ENCODE measurements at places on chromosomes 7 and 10.

DNA sequence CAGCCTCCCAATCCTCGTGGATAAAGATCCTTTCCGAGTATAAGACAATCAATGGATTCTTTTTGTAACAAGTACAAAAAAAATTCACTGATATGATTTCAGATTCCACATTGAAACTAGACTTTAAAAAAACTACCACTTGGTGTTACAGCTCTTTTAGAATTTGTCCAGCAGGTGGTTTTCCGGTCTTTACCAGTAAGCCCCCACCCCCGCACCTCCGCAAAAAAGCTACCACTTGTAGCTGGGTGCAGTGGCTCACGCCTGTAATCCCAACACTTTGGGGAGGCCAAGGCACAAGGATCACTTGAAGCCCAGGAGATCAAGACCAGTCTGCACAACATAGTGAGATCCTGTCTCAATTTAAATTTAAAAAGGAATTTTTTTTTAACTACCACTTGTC is 19.8 kb downstream of the IGF2BP3 start:
- DNase-seq: no peak

GRCh38 chr7:80027611-80028173 is 106.9 kb upstream of the GNAI1 start:
- no peak for DNase-seq

GRCh38 chr7:139231513-139232376 is 708 bp downstream of the UBN2 start:
- peak; percentile 25 for DNase-seq

- no peak for DNase-seq
These were observed 164.6 kb upstream of the SH2B2 start for GRCh38 chr7:102122026-102122425.

DNA sequence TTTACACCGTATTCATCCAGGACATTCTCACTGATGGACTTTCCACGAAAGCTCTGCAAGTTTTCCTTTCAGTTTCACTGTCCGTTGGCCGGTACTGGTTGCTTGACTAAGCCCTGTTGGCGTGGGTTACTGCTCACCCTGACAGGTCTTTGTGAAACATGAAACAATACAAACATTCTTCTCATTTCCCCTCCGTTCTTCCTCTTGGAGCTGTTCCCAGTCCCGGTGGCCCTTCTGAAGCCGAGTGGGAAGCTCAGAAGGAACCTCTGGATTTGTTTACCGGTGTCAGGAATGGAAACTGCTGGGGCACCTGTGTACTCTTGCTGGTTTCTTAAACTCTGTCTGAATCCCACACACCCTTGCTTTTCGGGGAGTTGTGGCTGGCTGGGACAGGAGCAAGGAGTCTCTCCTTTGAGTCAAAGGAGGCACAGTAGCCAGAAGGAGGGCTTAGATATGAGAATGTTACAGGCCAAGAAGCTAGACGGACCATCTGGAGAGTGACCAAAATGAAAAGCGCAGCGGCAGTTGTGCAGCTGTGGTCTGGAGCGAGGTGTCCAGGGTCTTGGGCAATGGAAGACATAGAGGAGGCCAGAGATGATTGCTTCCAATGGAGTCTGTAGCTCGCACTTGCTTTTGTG is 45.7 kb downstream of the LYZL2 start:
- DNase-seq: no peak

GRCh38 chr10:88791924-88792323 is 10.6 kb upstream of the LIPM start:
- DNase-seq: no peak

GRCh38 chr10:23754941-23755340 is 316.1 kb downstream of the OTUD1 start:
- no peak for DNase-seq

GRCh38 chr10:123428391-123428790 is 237.8 kb upstream of the GPR26 start:
- no peak for DNase-seq

GRCh38 chr7:32916006-32916405 is 24.4 kb upstream of the KBTBD2 start:
- DNase-seq: no peak

DNA sequence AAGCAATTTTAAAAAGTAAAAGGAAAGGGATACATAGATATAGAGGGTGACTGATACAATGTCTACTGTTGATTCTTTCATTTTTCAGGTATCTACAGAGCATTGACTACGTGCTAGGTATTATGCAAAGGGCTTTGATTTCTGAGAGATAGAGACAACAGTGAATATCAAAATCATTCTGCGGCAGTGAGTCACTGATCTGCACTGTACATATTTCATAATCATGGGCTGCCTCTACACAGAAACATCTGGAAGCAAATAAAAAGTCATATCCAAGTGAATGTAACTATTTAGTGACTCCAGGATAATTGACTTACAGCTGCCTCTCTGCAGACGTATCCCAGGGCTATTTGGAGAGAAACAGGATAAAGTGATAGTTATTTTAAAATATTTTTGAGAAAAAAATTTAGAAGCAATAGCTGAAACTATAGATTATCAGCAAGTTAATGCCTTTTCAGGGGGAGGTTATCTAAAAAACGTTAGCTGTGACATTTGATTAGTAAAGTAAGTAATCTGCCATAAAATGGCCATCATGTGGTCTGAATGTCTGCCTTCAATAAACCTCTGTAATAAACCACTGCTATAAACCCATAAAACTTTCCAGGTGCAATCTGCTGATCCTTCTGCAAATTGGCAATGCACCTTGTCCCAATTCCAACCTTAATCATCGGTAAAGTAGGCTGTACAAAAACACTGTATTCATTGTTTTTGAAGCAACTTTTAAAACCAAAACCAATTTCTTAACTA is 43.7 kb downstream of the CPXM2 start:
- DNase-seq: no peak

- no peak for DNase-seq
These were observed 96.2 kb downstream of the LHPP start for GRCh38 chr10:124557648-124558338.

GRCh38 chr10:14748441-14748840 is 26.3 kb downstream of the FAM107B start:
- DNase-seq: no peak

DNA sequence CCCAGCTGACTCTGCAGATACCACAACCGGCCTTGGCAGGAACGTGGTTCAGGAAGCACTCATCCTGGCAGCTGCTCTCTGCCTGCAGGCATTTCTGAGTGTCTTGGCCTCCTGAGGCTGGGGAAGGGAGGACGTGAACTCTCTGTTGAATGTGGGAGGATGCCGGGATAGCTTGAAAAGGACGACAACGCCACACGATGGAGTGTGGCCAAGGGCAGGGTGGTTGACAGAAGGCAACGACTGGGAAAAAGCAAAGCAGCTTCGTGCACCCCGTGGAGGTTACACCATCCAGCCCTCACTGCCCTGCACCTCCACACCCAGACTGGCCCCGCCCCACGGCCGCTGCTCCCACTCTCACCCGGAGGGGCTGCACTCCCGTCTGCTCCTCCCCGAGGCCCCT is 466.1 kb upstream of the FOXK1 start:
- DNase-seq: no peak

DNA sequence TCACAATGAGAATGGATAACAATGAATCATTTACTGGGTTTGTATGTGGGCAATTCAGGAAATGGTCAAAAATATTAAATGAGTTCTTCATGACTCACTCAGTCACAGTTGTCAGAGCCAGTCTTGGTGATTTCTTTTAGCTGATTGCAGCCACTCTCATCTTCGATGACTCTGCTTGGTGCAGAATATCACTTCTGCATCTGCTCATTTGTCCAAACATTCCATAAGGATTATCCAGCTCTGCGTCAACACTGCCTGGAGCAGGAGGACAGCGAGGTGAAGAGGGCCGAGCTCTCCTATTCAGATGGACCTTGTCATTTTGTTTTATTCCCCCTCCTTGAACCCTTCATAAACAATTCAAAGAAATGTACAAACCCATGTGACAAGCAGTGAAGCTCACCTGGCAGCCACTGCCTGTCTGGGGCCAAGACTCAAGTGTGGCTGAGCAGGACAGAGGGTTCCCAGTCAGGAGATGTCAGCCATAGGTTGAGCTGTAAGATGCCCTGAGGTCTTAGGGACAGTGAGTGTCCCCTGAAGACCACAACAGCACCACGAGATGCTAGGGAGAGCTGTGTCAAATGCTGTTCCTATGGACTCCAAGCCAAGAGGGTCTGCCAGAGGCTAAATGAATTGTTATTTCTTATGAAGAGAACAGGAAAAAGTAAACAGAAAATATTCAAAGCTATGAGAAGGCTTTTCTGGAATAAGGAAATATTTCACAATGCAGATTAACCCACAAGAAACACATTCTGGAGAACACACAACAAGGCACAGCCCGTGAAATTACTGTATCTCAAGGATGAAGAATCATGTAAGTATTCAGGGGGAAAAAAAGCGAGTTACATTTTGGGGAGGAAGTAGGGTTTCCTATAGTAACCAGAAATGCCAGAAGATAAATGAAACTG is 33.1 kb upstream of the EGFR start:
- no peak for DNase-seq

- no peak for DNase-seq
These were observed 72.0 kb downstream of the DGKI start for GRCh38 chr7:137774793-137775201.

DNA sequence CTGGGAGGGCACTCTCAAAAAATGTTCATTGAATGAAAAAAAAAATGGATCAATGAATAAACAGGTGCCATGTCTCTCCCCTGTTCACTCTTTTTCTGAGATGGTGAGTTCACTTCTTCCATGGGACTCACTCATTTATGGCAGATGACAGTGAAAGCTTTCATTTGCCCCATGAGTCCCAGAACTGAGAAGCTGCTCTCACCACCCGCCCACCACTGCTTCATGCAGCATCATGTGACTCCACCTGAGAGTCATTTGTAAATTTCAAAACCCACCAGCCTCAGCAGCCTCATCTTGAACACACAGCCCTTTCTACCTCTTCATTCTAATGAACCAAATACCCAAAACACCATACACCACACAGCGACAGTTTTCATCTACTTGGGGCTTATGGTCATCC is 64.9 kb downstream of the SCRN1 start:
- DNase-seq: no peak

GRCh38 chr7:107659666-107660065 is 962 bp upstream of the SLC26A4 start:
- DNase-seq: no peak

DNA sequence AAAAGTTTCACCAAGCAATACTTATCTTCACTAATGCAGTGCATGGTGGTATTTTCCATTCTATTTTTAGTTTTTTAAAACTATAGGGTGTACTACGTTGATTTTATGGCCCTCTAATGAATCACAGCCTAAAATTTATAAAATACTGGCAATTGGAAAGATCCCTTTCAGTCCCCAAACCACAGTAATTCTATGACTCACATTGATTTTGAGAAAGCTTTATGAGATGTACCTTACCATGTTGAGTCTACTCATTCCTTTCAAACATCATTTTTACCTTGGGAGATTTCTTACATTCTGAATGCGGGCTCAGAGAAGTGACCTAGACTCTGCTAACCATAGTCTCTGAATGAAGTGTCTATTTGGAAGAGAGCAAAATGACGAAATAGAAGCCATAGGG is 141.6 kb downstream of the GPR85 start:
- no peak for DNase-seq

GRCh38 chr7:124073310-124073645 is 40.4 kb upstream of the TMEM229A start:
- no peak for DNase-seq

- no peak for DNase-seq
These were observed 16.2 kb downstream of the LDB3 start for GRCh38 chr10:86684331-86685097.

DNA sequence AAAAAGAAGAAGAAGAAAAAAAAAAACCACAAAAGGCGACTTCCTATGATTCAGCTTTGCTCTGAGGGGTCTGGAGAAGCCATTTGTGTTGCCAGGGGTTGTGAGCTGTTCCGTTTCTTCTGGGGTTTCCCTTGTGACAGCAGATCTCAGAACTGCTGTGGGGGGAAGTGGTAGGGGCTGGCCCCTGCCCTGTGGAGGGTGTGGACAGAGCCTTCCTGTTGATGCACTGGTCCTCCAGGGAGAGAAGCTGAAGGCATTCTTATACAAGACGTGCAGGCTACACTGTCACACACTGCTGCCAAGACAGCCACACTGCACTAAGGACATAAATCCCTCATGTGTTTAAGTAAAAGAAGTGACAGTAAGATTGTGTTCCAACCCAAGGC is 17.3 kb upstream of the CSGALNACT2 start:
- no peak for DNase-seq

DNA sequence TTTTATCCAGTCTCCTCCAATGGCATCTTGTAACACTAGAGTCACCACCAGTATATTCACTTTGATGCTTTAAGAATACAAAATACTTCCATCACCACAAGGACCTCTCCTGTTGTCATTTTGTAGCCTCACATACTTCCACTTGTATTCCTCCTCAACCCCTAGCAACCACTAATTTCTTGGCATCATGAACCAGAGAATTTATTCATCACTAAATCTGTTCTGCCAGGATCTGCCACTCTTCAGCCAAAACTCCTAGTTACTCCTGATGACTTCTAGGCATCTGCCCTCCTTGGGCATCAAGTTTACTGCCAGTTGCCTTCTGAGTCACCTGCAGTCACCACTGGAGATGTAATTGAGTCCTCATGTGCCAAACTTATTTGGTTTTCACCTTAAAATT is 906.8 kb downstream of the CNTNAP2 start:
- DNase-seq: no peak

DNA sequence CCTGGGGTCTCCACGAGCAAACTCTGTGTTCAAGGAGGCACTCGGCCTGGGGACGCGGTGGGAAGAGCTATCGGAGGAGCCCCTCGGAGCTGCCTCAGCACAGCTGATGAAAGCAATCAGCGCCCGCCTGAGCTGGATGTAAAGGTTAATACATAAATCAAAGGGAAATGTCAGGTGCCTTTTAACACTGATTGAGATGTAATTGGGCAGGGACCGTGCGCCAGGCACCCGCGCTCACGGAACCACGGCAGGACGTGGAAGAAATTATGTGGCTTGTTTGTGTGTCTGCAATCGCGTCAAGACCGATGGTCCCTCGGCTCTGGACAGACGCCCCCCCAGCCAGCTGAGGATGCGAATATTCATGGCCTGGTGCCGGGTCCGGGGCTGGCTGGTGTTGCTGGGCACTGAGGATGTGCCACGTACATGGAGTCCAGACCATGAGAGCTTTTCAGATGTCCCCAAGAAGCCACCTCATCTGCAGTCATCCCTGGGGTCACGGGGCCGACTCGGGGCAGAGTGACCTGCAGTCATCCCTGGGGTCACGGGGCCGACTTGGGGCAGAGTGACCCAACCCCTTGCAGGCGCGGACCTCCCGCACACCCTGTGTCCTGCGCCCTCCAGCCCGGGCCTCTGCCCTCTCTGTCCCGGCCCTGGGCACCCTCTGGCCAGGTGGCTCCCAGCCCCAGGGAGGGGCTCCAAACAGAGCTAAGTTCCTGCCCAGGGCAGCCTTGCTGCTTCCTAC is 15.6 kb downstream of the FOXL3 start:
- DNase-seq: no peak

- no peak for DNase-seq
These were observed 26.5 kb upstream of the GOT1 start for GRCh38 chr10:99456931-99457288.

GRCh38 chr7:122652876-122653275 is 46.0 kb downstream of the RNF133 start:
- no peak for DNase-seq

DNA sequence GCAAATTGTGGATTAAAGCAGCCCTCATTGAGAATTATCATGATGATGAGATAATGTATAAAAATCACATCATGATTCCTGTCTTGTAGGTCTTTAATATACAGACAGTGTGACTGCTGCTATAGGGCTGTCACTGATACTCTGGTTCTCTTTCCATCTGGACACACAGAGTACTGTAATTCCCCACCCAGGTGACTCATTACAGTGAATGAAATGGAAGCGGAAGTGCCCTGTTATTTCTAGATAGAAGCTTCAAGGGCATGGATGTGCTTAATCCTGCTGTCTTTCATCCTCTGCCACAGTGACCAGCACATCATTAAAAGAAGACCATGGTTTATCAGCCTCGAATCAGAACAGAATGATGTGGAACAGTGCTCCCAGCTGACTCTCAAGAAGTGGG is 1234.0 kb downstream of the SORCS3 start:
- no peak for DNase-seq

Data from 8988T (cell line).